ENCODE measurements at places on chromosomes 5 and 9. TPM values are rescaled to one million over a fixed set of nuclear protein-coding genes. Genes with fewer than 3 reads are reported as not detected.
A peak's percentile ranks its signal among the peaks of the same experiment; 100 is the strongest.

The CENPK gene
- total RNA-seq, result 42.2 TPM

The MYOZ3 gene
- total RNA-seq, result not detected

- peak; percentile 92 for DNase-seq
Observed at GRCh38 chr9:84711936-84712335, 42.4 kb downstream of the NTRK2 start.

GRCh38 chr9:124392871-124393460 is 22.3 kb downstream of the PSMB7 start:
- DNase-seq, result peak; percentile 99

DNA sequence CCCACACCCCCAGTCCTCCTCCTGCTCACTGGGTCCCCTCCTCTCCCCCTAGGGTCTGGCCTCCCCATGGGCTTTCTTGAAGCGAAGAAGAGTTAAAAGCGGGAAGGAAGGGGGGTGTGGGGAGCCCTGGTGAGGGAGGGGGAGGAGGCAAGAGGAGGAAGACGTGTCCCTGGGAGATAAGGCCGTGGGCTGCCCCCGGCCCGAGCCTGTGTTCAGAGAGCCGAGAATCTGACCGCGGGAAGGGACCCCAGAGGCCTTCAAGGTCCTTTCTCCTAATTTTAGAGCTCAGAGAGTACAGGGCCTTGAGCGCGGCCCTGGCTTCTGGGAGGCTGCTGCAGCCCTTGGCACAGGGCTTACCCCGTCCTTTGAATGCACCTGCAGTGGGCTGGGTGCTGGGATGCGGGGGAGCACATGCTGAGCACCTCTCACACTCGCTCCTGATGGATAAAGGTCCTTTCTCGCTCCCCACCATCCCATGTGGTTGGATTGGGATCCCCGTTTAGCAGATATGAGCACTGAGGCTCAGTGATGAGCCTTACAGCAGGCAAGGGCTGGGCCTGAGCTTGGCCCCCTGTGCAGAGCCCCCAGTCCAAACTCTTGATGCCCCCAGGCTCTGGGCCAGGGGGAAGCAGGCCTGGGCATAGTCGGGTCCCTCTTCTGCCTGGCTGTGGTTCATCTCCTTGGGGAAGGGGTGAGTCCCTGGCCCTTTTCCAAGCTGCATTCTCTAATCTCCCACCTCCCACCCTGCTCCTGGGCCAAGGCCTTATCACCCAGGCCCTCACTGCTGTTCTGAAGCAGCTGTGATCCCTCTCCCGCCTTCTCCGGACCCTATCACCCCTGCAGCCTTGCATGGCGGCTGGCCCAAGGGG is 5.9 kb downstream of the GFI1B start:
- DNase-seq, result no peak

GRCh38 chr9:76219560-76220151 is 174.6 kb downstream of the RFK start:
- DNase-seq, result peak; percentile 7

DNA sequence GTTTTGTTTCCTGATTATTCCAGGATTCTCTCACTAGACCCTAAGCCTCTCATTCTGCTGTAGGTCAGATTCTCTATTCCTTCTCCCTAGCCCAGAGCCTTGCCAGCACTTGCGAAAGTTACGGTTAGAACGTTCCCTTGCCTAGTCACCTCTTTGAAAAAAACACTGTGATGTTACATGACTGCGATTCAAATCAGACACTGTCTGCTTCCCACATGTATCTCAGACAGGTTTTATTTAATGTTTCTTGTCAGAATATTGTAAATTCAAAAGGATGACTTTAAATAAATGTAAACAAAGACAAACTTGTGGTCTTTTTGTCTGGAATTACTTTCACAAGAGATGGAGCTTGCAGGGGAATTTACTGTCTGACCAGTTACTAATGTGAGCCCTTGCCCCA is 116.5 kb upstream of the OTULINL start:
- no peak for DNase-seq

GRCh38 chr5:54007827-54008777 is 302.3 kb downstream of the ARL15 start:
- DNase-seq, result no peak

The HTR4 gene
- 0.18 TPM for total RNA-seq

GRCh38 chr5:149766460-149767280 is 36.6 kb downstream of the PPARGC1B start:
- DNase-seq, result no peak

The GFI1B gene
- not detected for total RNA-seq

The AJM1 gene
- total RNA-seq, result 0.18 TPM

DNA sequence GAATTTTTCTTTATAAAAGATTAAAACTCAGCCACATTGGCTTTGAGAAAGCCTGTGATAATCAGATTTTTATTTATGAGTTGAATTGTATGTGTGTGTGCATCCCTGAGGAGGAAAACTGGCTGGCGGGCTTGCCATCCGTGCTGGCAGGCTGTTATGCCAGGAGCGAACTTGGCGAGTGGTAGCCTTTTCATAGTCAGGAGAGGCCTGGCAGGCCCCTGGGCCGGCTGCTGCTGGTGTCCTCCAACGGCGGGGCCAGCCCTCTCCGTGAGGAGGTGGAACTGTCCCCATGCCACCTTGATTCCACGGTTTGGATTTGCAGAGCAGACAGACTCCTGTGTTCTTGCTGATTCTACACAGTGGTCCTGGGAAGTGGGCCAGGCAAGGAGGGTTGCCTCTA is 43.3 kb downstream of the ZNF618 start:
- DNase-seq, result no peak

GRCh38 chr5:139588962-139589361 is 27.8 kb downstream of the UBE2D2 start:
- no peak for DNase-seq

GRCh38 chr5:115578657-115579056 is 23.6 kb downstream of the TICAM2 start:
- no peak for DNase-seq

The HSPB3 gene
- total RNA-seq, result 1.3 TPM

- DNase-seq, result peak; percentile 68
Observed at GRCh38 chr9:132412089-132412488, 2.1 kb downstream of the CFAP77 start.

The PTPA gene
- 0.63 TPM for total RNA-seq

DNA sequence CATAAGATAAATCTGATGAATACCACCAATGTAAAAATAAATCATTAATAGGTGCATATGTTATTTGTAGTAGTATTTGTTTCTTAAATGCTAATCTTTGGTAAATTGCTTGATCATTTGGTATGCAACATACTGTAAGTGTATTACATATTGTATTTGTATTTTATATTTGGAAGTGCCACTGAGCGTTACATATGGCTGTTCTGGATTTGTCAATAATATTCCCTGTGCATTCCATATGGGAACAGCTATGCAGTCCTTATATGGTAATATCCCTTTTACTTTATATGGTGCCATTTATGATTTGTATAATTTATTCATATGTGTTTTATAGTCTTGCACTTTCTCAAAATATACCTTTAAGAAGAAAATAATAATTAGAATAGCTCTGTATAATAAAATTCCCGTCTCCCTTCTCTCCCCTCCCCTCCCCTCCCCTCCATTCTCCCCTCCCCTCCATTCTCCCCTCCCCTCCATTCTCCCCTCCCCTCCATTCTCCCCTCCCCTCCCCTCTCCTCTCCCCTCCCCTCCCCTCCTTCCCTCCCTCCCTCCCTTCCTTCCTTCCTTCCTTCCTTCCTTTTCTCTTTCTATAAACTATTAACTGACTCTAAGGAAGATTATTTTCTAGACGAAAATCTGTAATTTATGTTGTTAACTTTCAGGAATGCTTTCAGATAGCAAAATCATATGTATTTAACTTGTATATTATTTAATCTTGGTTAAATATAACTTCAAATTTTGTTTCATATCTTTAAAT is 241.4 kb downstream of the CSNK1G3 start:
- no peak for DNase-seq

DNA sequence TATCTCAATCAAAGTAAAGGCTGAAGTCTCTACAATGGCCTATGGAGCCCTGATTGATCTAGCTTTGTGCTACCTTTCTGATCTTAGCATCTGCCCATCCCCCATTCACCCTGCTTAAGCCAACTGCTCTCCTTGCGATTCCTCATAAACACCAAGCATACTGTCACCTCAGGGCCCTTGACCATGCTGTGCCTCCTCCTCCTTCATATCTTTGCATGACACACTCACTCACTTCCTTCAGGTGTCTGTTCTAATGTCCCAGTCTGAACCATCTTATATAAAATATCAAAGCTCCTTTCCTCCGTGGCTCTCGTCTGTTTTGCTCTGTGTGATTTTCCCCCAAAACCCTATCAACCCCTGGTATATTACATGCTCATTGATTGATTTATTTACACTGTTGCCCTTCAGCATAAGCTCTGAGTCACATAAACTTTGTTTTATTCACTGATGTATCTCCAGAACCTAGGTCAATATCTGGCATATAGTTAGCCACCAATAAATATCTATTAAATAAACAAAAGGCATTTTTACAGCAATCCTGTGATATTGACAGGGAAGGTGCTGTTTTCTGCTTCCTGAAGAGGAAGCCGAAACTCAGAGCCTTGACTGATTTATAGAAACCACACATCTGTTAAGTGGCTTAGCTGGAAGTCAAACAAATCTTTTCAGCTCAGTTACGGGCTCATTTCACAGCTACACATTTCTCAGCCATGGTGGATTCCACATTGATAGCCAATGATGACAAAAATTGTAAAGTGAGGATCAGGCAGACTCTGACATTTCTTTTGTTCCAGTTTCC is 103.6 kb downstream of the BOD1 start:
- DNase-seq, result peak; percentile 44

- no peak for DNase-seq
Observed at GRCh38 chr5:72115296-72115695, 8.0 kb downstream of the MAP1B start.

The BTNL8 gene
- not detected for total RNA-seq

The GALT gene
- total RNA-seq, result 8.2 TPM

The CDKN2A gene
- not detected for total RNA-seq

The ARID3C gene
- total RNA-seq, result not detected
